ENCODE measurements at places on chromosomes 6 and 20. TPM values are rescaled to one million over a fixed set of nuclear protein-coding genes. Genes with fewer than 3 reads are reported as not detected.

The RRAGD gene
- total RNA-seq, result 3.3 TPM

The SMOC2 gene
- total RNA-seq, result not detected

The C2 gene
- 0.15 TPM for total RNA-seq

The C4B gene
- 0.56 TPM for total RNA-seq
